Smooth muscle cell of bladder (primary cell): ENCODE measurements at places on chromosomes 1 and 21. TPM values are rescaled to one million over a fixed set of nuclear protein-coding genes. Genes with fewer than 3 reads are reported as not detected.

The ABCG1 gene
- total RNA-seq = 2.7 and 3.7 TPM in 2 replicates

The RNU1-2 gene
- total RNA-seq = 3,030 and 4,050 TPM in 2 replicates

The NAV1 gene
- total RNA-seq = 12.9 and 16.4 TPM in 2 replicates

The RGS18 gene
- 0.43 TPM in 1 of 2 replicates, not detected in the other for total RNA-seq

The NHLH1 gene
- total RNA-seq = under 0.01 TPM in 1 of 2 replicates, not detected in the other

The RFX5 gene
- 26.0 and 30.9 TPM in 2 replicates for total RNA-seq

The EFCAB14 gene
- 22.3 and 27.5 TPM in 2 replicates for total RNA-seq

The RERE gene
- 41.1 and 54.6 TPM in 2 replicates for total RNA-seq

The HSPA6 gene
- total RNA-seq = 0.57 and 0.83 TPM in 2 replicates

The ORC1 gene
- 0.28 and 1.00 TPM in 2 replicates for total RNA-seq

The PRRC2C gene
- 26.2 and 34.9 TPM in 2 replicates for total RNA-seq

The CD247 gene
- total RNA-seq = under 0.01 and 0.09 TPM in 2 replicates

The GBP4 gene
- 2.6 and 4.5 TPM in 2 replicates for total RNA-seq

The BMP8A gene
- under 0.01 and 0.28 TPM in 2 replicates for total RNA-seq

The FCRL4 gene
- not detected in 2 replicates for total RNA-seq

The SPRR4 gene
- not detected in 2 replicates for total RNA-seq

The UBASH3A gene
- total RNA-seq = under 0.01 TPM in 1 of 2 replicates, not detected in the other

The ARHGAP30 gene
- under 0.01 TPM in 1 of 2 replicates, not detected in the other for total RNA-seq

The TMEM9 gene
- 103 and 129 TPM in 2 replicates for total RNA-seq

The CLDN17 gene
- not detected in 2 replicates for total RNA-seq

The FCER1A gene
- not detected in 2 replicates for total RNA-seq

The KCNJ9 gene
- under 0.01 TPM in 2 replicates for total RNA-seq
